Activated naive CD4-positive, alpha-beta T cell treated with anti-CD3 and anti-CD28 coated beads for 36 hours (primary cell): ENCODE measurements at places on chromosomes 7 and 10. TPM values are rescaled to one million over a fixed set of nuclear protein-coding genes. Genes with fewer than 3 reads are reported as not detected.
A peak's percentile ranks its signal among the peaks of the same experiment; 100 is the strongest.

DNA sequence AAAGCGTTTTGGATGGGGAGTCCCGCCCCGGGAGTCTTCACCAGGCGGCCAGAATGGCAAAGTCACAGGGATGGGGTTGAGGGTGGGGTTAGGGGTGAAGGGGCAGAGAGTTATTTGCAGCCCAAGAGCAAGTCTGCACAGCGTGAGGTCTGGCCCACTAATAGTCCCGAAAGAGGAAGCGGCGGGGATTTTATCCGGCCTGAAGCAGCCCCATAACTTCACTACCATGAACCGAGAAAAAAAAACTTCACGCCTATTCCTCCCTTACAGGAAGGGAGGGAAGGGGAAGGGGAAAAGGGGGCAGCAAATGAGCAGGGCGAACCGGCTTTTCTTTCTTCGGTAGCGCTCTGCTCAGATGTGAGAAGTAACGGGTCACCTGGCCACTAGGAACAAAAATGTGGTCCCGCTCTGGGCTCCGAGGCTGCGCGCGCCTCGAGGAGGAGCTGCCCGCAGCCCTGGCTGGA, 712 bp downstream of the ITPRIP start:
- H3K4me1 ChIP-seq = peaks cover 52% of the 10 kb centered on the region
- H3K4me3 ChIP-seq = peak overlapping the region; percentile 84
- H3K27me3 ChIP-seq = no peaks in the 10 kb centered on the region
- H3K27ac ChIP-seq = peak overlapping the region; percentile 98
- H3K36me3 ChIP-seq = peaks cover 14% of the 10 kb centered on the region

DNA sequence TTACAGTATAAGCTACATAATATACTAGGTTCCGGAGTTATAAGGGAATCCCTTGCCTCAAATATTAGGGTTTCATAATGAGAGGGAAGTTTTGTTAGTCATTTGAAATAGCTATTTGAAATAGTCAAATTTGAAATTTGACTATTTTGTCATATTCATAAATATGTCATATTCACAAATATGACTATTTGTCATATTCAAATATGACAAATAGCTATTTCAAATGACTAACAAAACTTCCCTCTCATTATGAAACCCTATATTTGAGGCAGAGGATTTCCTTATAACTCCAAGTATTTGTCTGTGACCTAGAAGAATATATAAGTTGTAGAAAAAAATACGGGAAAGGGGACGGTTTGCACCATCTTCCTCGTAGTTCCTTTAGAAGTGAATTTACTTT, 76.6 kb downstream of the HDAC9 start:
- H3K4me1 ChIP-seq = no peaks in the 10 kb centered on the region
- H3K27me3 ChIP-seq = no peaks in the 10 kb centered on the region
- H3K4me3 ChIP-seq = no peak overlapping the region
- H3K36me3 ChIP-seq = no peaks in the 10 kb centered on the region
- no peak for DNase-seq

DNA sequence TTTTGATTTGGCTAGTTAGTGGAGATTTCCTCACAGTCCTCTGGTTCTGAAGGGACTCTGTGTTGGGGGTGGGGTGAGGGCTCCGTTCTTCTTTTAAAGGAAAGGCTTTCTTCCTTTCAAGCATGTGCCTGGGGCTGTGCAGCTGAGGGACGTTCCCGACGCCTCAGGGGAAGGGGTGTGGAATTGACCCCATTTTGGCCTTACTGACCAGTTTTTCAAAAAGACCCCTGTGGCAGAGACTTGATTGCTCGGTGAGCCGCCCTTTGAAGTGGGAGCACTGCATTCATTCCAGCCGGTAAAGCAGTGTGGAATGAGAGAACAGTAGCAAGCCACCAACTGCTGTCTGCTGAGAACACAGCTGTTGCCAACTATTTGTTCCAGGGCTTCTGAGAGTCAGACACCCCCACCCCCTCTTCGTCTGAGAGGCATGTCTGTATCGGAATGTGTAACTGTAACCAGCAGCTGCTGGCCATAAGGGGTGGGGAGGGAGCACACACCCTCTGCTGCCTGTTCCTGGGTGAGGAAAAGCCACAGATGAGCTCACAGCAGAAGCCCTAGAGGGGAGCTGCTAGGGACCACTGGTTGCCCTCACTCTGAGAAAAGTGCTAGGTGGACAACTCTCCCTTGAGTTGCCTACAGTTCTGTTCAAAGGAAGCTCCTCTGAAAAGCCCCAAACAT, 33.2 kb downstream of the WBP1L start:
- no peak overlapping the region for H3K4me3 ChIP-seq
- no peaks in the 10 kb centered on the region for H3K27me3 ChIP-seq
- peak; percentile 64 for DNase-seq
- no peak overlapping the region for H3K27ac ChIP-seq

- no peak for DNase-seq
- no peak overlapping the region for H3K27ac ChIP-seq
- no peak overlapping the region for H3K4me3 ChIP-seq
- no peaks in the 10 kb centered on the region for H3K27me3 ChIP-seq
- no peaks in the 10 kb centered on the region for H3K36me3 ChIP-seq
Observed at GRCh38 chr7:157124690-157125089, 14.0 kb upstream of the UBE3C start.

GRCh38 chr10:67925449-67926005, 41.1 kb downstream of the SIRT1 start:
- no peak overlapping the region for H3K4me3 ChIP-seq
- no peaks in the 10 kb centered on the region for H3K27me3 ChIP-seq
- DNase-seq = no peak
- H3K4me1 ChIP-seq = no peaks in the 10 kb centered on the region

DNA sequence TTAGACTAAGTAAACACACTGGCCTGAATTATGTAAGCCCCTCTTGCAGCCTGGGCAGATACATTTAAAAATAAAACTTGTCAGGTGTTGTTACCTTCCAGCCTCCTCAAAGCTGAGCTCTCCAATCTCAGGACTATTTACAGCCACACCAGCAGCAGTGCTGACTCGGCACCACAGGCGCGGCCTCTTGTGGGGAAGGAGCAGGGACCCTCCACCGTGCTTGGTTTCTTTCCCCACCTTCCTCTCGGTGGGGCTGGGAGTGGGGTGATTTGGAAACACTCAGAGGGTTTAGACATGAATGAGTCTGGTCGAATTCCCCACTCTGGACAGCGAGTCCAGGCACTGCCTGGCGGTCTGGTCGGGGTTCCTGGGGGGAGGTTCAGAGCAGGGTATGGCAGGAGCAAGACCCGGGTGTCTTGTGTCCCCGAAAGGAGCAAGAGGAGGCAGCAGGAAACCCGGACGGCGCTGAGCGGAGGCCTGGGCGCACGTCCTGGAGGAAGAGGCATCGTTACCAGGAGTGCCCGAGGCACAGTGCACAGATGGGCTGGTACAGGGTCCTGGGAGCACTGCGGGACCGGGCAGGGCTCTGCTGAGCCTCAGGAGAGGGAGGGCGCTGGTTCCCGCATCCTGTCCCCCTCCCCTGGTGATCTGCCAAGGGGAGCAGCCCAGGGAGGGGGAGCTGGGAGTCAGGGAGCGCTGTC, 29.2 kb upstream of the CFAP46 start:
- DNase-seq = no peak
- H3K4me3 ChIP-seq = no peak overlapping the region
- no peaks in the 10 kb centered on the region for H3K4me1 ChIP-seq
- peaks cover 14% of the 10 kb centered on the region for H3K27me3 ChIP-seq
- no peaks in the 10 kb centered on the region for H3K36me3 ChIP-seq
- H3K27ac ChIP-seq = no peak overlapping the region

DNA sequence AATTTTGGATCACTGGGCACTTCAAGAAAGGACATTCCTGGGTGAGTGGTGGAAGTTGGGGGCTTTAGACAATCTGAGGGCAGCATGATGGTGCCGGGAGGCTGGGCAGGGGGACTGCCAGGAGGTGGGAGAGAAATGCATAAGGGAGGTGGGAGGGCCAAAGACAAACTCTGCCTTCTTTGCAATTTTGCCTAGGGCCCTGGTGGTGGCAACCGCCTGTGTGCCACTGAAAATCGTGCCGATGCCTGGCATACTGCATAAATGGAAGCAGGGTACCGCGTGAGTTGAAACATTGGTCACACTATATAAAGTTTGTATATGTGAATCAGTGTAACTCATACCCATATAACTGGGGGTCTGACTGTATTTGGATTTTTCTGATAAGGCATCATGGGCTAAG, 3.3 kb downstream of the LUC7L2 start:
- H3K27ac ChIP-seq = no peak overlapping the region
- no peaks in the 10 kb centered on the region for H3K27me3 ChIP-seq
- H3K4me1 ChIP-seq = peaks cover 57% of the 10 kb centered on the region
- H3K36me3 ChIP-seq = peaks cover 39% of the 10 kb centered on the region

GRCh38 chr7:74094224-74095101, 10.9 kb downstream of the LIMK1 start:
- H3K27me3 ChIP-seq = no peaks in the 10 kb centered on the region
- H3K4me1 ChIP-seq = peaks cover 18% of the 10 kb centered on the region
- peak; percentile 90 for DNase-seq
- peak overlapping the region; percentile 75 for H3K27ac ChIP-seq

GRCh38 chr7:91046322-91047089, 217.7 kb upstream of the FZD1 start:
- DNase-seq = no peak
- no peaks in the 10 kb centered on the region for H3K36me3 ChIP-seq
- H3K4me3 ChIP-seq = no peak overlapping the region
- H3K4me1 ChIP-seq = peaks cover 5% of the 10 kb centered on the region
- no peak overlapping the region for H3K27ac ChIP-seq
- H3K27me3 ChIP-seq = no peaks in the 10 kb centered on the region

DNA sequence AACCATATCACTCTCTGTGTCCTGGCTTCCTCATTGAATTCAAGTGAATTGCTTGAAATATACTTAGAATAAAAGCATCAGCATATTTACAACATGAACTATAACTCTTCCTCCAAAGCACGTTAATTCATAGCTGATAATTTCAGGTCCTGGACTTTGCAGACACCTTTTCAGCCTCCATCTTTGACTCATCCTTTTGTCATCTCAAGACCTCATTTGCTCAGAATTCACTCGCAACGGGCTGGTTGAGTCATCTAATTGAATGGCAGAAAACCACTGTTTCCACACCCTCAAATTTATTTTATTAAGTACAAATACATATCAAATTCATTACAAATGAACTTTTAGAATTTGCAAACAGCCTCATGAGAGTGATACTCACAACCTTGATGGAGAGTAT, 545.7 kb downstream of the GATA3 start:
- no peak overlapping the region for H3K4me3 ChIP-seq
- no peak for DNase-seq
- no peak overlapping the region for H3K27ac ChIP-seq
- no peaks in the 10 kb centered on the region for H3K27me3 ChIP-seq

DNA sequence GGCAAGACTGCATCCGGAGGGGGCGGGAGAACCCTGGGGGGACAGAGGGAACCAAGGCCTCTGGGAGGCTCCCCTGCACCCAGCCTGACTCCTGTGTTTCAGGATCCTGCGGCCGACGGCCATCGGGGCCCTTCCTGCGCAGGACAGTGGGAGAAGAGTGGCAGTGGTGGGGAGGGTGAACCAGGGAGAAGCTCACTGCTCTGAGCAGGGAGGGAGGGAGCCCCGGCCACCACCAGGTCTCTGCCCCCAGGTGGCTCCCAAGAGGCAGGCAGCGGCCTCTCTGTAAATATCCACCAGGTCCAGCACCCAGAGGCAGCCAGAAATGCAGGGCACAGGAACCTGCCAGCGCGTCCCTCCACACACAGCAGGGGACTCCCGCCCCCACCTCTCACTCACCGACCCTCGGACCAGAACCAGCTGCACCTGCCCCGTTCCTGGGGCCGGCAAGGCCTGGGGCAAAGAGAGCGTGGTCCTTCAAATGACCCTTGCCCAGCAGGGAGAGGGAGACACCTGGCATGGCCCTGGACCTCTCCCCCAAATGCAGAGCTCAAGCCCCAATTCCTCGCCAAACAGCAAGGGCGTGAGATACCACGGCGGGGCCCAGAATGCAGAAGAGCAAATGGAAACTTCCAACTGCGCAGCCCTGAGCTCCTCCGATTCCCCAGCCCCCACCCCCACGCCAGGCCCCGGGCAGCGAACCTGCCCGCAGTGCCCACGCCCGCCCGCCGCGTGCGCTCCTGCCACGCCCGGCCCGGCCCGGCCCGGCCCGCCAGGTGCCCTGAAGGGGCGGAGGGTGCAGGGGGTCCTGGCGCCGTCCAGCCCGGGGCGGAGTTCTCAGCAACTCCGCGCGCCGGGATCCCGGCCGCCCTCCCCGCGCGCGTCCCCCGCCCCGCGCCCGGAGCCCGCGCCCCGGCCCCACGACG, 805 bp downstream of the RASGEF1A start:
- H3K4me1 ChIP-seq = peaks cover 5% of the 10 kb centered on the region
- peak; percentile 35 for DNase-seq
- peak overlapping the region; percentile 59 for H3K4me3 ChIP-seq
- H3K27ac ChIP-seq = no peak overlapping the region
- H3K36me3 ChIP-seq = no peaks in the 10 kb centered on the region

DNA sequence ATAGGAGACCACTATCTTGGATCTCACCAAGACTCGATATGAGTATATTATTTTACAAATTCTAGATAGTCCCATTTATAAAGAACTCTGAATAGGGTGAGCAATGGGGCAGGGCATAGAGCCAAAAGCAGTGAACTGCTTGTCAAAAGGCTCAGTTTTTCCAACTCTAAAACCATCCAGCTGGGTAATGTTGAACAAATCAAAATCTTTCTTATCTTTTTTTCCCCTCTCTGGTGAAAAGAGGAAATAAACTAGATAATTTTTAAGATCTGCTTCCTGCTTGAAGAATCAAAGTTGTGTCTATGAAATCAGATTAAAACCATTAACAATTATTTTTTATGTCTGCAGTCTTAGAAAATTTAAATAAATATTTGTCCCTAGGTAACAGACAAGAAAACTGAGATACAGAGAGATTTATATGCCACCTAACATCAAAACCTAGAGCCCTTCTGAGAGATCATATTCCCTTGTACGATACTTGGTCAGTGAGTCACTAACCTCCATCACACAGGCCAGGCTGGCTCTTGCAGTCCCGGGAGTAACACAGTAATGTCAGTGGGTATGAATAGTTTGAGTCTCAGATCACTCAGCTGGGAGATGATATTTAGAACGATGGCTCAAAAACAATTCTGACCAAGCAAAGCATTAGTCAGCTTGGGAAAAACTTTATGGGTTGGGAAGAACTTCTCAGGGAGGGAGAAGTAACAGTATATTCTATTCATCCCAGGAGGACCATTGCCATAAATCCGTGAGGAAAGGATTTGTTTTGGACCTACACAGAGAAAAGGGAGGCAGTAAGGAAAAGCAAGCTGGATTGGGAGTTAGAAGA, 178.8 kb downstream of the REEP3 start:
- H3K27me3 ChIP-seq = no peaks in the 10 kb centered on the region
- peak; percentile 18 for DNase-seq
- H3K36me3 ChIP-seq = no peaks in the 10 kb centered on the region
- no peak overlapping the region for H3K27ac ChIP-seq
- H3K4me1 ChIP-seq = peaks cover 5% of the 10 kb centered on the region

GRCh38 chr10:81866753-81867152, 8.2 kb upstream of the NRG3 start:
- no peaks in the 10 kb centered on the region for H3K4me1 ChIP-seq
- no peak overlapping the region for H3K27ac ChIP-seq
- no peak overlapping the region for H3K4me3 ChIP-seq

IPMK gene
- 5.6 TPM for total RNA-seq

HGF gene
- total RNA-seq = not detected

BLNK gene
- total RNA-seq = not detected

AZGP1 gene
- total RNA-seq = not detected

JCAD gene
- total RNA-seq = 0.05 TPM

POM121 gene
- total RNA-seq = 35.9 TPM

C10orf90 gene
- not detected for total RNA-seq
